Thymus (tissue), 14 donors: ENCODE measurements at places on chromosomes 3 and 15.

DNA sequence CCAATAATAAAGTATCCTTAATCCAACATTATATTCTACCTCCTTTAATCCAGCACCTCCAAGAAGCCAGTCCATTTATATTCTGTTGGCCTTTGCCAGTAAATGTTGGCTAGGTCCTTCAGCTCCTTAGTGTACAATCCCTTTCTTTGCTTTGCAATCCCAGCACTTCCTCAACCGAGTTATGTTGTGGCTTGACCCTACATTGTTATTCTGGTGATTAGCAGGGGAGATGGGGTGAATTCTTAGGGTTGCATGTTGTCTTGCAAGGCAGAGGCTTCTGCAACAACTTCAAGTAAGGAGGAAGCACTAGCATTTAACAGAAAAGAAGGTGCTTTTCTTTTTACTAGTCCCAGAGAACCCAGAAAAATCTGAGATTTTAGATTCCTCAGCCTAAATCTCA, 127.2 kb downstream of the CD47 start:
- DNase-seq, result no peak

DNA sequence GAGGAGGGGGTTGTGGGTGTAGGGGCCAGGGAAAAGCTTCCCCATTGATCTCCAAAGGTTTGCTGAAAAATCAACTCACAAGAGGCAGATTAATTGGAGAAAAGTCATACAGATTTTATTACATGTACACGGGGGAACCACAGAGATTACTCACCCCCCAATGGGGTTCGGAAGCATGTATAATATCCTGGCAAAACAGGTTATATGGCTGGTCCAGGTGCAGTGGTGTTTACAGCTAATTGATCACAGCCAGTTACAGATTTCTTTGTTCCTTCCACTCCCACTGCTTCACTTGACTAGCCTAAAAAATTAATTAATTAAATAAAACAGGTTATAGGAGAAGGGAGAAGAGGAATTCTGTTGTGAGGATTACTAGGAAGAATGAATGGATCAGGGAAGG, 22.4 kb downstream of the PRKCI start:
- DNase-seq, result no peak

- no peak for DNase-seq
Observed at GRCh38 chr15:36911322-36911944, 188.9 kb downstream of the MEIS2 start.

DNA sequence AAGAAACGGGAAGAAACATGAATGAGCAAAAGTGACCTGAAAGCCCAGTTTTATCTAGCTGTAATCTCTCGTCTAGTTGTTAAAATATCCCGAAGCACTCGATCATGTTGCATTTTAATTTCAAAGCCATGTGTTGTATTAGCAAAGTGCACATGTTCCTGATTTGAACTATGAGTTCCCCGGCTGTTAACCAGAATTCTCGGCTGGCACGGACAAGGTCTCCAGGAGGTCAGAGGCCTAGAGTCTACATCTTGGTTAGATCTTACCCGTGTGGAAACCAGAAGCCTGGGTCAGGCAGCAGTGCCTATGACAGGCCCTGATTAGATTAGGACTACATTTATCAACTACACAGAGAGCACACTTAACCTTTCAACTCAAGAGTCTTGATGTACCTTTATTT, 195.8 kb downstream of the CDIN1 start:
- no peak for DNase-seq

GRCh38 chr3:55486101-55486856, 827 bp downstream of the WNT5A start:
- DNase-seq, result peak; percentile 49

GRCh38 chr3:10644189-10644588, 138.8 kb upstream of the ATP2B2 start:
- no peak for DNase-seq

DNA sequence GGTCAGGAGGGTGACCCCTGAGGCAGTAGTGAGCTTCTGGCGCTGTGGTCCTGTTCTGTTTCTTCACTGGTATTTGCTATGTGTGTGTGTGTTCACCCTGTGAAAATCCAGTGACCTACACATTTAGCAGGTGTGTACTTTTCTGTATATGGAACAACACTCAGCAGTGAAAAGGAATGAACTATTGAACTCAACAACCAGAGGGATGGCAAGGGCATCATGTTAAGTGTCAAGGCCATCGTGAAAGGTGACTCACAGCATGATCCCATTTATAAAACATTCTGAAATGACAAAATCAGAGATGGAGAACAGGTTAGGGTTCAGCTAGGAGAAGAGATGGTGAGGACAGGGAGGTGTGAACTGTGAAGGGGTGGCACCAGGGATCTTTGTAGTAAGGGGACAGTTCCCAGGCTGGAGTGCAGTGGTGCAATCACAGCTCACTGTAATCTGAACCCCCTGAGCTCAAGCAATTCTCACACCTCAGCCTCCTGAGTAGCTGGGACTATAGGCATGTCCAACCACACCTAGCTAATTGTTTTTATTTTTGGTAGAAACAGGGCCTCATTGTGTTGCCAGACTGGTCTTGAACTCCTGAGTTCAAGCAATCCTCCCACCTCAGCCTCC, 10.0 kb upstream of the RAB43 start:
- DNase-seq, result no peak

DNA sequence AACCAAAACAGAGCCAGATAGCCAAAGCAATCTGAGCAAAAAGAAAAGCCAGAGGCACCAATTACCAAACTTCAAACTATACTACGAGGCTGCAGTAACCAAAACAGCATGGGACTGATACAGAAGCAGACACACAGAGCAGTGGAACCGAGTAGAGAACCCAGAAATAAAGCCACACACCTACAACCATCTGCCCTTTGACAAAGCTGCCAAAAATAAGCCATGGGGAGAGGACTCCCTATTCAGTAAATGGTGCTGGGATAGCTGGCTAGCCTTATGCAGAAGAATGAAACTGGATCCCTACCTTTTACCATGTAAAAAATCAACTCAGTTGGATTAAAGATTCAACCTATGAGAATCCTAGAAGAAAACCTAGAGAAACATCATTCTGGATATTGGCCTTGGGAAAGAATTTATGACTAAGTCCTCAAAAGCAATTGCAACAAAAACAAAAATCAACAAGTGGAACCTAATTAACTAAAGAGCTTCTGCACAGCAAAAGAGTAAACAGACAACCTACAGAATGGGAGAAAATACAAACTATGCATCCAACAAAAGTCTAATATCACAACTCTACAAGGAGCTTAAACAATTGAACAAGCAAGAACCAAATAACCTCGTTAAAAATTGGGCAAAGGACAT, 95.1 kb downstream of the APBA2 start:
- DNase-seq, result no peak

DNA sequence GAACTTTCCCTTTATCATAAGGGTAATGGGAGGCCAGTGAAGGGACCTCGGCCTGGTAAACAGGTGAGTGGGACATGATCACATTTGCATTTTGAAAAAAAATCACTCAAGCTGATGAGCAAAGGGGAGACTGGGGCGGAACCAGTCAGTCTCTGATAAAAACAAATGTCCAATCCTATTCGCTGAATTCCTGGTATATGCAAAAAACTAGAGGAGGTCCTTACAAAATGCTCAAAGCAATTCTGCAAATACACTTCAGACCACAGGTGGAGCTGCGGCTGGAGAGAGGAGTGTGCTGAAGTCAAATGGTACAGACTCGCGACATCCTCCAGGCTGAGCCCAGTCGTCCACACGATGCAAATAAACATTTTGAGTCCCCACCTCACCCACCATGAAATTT, 166.7 kb downstream of the FOXP1 start:
- no peak for DNase-seq

GRCh38 chr15:65089206-65089824, 12.8 kb downstream of the KBTBD13 start:
- no peak for DNase-seq

DNA sequence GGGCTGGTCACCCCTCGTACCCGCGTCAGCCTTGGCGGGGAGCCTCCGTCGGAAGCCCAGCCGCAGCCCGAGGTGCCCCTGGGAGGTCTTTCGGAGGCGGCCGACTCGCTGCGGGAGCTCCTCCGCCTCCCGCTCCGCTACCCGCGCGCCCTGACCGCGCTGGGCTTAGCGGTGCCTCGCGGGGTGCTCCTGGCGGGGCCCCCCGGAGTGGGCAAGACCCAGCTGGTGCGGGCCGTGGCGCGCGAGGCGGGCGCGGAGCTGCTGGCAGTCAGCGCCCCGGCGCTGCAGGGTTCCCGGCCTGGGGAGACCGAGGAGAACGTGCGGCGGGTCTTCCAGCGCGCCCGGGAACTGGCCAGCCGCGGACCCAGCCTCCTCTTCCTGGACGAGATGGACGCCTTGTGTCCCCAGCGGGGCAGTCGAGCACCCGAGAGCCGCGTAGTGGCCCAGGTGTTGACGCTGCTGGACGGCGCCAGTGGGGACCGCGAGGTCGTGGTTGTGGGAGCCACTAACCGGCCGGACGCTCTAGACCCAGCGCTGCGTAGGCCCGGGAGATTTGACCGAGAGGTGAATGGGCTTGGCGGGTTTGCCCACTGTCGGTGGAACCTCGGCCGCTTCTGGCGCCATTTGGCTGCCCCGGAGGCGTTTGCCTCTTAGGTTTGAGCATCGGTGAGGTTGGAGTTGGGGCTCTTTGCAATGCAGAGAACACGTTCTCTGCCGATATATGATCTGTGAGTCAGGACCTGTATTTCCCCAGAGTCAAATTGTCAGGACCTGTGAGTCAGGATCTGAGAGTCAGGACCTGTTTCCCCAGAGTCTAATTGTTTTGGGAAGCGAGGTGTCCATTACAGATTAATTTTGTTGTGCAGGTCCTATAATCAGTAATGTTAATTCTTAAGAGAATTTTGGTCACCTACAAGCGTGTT, 24.9 kb upstream of the GATM start:
- DNase-seq, result peak; percentile 14

GRCh38 chr3:137963463-137963862, 46.5 kb upstream of the CLDN18 start:
- DNase-seq, result no peak

DNA sequence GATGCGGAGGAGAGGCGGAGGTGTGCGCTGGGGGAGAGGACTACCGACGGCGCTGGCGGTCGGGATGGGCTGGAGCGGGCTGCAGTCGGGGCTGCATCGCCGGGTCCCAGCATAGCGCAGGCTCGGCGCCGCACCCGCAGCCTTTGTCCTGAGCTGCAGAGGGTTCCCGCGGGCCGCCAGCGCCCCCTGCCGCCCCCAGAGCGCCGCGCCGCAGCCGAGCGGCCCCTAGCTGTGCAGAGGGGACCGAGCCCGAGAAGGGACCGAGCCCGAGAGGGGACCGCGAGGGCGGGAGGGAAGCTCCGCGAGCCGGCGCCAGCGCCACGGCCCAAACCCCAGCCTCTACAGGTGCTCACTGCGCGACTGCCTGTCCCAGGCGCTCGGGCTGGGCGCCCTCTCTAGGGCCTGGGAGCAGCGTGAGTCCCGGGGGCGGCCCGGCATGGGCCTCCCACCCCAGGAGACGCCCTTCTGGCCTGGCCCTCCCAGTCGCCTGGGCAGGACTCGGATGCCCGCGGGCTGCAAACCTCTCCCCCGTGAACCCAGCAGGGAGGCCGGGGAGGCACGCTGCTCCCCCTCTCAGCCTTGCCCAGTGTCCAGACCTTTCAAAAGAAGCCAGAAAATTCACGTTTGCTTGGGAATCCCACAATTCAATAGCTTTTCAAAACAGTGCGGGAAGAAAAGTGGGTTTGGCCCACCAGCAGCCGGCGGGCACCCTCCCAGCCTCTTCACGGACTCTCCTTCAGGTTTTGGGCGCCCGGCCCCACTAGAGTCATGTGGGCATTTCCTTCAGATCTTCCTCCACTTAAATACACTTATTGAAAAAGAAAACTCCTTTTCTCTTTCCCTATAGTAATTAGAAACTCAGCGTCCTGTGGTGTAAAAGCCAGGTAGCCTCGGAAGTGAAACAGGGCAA, 134.7 kb downstream of the TPRA1 start:
- peak; percentile 52 for DNase-seq

- DNase-seq, result no peak
Observed at GRCh38 chr15:84813435-84813834, 3.7 kb upstream of the ALPK3 start.

- no peak for DNase-seq
Observed at GRCh38 chr3:73030073-73030597, 31.3 kb upstream of the EBLN2 start.

- no peak for DNase-seq
Observed at GRCh38 chr3:53489787-53490458, 4.5 kb upstream of the CACNA1D start.

DNA sequence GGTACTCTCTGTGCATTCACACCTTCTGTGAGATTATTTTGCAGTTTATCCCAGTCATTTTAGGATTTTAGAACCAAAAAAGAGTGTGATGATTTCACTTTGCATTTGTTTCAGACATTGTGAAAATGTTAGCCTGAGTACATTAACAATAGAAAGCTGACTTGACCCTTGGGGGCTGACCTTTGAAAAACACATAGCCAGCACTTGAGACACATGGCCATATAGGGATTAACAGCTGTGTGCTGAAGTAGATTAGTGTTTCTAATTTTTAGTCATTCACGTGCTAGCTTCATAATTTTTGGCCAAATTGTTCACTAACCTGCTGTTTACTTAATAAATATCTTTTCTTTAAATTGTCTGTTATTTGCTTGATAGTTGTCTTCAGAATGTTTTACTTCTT, 3.5 kb downstream of the FEM1B start:
- DNase-seq, result no peak

DNA sequence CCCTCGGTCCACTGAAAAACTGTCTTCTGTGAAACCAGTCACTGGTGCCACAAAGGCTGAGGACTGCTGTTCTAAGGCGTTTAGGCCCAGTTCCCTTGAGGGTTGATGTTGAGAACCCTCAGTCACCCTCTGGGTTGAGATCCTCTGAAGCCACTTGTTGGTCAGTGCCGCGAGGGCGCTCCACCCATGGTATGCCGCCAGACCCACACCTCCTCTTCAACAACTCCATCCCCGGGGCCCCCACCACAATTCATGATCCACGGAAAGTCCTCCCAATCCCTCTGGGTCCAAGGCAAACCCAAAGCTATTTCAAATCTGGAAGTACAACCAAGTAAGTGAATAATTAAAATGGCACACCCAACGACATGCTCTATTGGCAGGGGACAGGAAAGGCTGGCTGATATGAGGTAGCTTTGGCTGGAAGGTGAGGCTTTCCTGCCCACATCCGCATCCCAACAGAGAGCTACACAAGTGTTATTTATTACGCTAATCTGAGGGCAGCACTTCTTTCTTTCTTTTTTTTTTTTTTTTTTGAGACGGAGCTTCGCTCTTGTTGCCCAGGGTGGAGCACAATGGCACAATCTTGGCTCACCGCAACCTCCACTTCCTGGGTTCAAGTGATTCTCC, 58.1 kb downstream of the XXYLT1 start:
- DNase-seq, result no peak

GRCh38 chr15:96392380-96393208, 62.1 kb downstream of the NR2F2 start:
- no peak for DNase-seq

- no peak for DNase-seq
Observed at GRCh38 chr15:70704166-70704565, 59.2 kb downstream of the UACA start.

GRCh38 chr3:7640787-7641186, 779.9 kb downstream of the GRM7 start:
- DNase-seq, result no peak

GRCh38 chr15:78291052-78291451, 8.4 kb downstream of the SKIC8 start:
- DNase-seq, result no peak

- no peak for DNase-seq
Observed at GRCh38 chr15:101264011-101264410, 12.2 kb upstream of the CHSY1 start.
